Stimulated activated CD8-positive, alpha-beta memory T cell treated with anti-CD3 and anti-CD28 coated beads, Interleukin-12 subunit alpha, Interleukin-12 subunit beta, amount 100 ng/mL, for 4 hours (primary cell): ENCODE measurements at places on chromosomes 6 and 20.

- DNase-seq, result no peak
Observed at GRCh38 chr6:90347411-90347851, 50.8 kb upstream of the BACH2 start.

DNA sequence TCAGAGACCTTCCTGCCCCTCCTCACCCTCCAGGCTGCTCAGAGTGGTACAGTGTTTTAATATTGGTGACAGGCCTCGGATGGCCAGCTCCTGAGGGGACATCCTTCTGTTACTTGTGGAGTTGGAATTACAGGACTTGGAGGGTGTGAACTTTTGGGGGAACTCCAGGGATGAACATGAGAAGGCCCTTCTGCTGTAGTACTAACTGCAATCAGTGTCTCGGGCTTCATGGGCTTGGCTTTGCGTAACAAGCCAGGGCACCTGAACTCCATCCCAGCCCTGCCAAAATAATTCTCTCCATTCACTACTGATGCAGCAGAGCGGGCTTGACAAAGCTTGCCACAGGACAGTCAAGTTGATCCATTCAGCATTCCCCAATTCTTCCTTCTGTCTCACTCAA is 28.6 kb downstream of the SLC22A23 start:
- DNase-seq, result no peak

DNA sequence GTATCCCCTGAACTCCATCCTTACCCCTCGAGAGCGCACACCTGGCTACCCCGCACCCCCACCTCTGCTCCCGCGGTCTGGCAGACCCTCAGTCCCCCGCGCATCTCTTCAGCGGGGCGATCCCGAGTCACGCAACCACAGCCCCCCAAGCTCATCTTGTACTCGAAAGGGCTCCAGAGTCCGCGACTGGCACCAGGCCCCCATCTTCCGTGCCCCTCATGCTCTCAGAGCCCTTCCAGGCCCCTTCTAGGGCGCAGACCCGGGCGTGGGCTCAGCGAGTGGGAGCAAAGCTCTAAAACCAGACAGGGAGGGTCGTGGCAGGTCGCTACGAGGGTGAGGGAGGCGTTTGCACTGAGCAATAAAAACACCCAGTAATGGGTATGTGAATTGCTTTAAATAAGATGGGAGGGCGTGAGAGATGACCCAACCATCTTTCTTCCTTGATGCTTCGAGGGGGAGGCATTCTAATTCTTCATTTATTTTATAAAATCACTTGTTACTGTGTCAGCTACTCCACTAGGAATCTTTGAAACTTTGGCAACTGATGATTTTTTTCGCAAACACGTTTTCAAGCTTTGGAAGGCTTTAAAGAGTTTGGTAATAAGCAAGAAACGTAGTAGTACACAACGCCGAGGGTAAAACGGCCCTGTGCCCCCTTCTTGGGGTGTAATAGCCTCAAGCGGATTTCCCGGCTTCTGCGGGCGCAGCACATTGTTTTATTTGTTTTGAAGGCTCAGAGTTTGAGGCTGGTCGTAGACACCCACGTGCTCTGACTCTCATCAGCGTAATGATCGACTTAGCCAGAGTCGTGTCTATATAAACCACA is 42.6 kb upstream of the SUPT3H start:
- peak; percentile 33 for DNase-seq

GRCh38 chr6:33633462-33634158 is 12.5 kb downstream of the ITPR3 start:
- DNase-seq, result peak; percentile 59

DNA sequence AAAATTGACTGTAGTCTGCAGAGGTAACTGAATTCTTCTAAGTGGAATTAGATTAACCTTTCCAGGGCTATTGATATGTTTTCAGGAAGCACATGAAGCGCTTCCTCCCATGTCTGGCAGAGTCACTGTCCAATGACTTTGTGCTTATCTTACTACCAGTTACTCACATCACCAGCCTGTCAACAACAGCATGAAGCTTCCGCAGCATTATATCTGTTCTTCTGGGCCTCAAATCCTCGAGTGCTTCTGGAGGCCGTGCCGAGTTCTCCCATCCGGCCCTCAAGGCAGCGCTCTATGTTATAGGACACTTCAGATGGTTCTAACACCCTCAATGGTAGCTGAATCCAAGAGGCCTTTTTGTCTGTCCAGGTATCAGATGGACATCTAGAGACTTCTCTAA is 33.2 kb downstream of the PSMG4 start:
- DNase-seq, result no peak

DNA sequence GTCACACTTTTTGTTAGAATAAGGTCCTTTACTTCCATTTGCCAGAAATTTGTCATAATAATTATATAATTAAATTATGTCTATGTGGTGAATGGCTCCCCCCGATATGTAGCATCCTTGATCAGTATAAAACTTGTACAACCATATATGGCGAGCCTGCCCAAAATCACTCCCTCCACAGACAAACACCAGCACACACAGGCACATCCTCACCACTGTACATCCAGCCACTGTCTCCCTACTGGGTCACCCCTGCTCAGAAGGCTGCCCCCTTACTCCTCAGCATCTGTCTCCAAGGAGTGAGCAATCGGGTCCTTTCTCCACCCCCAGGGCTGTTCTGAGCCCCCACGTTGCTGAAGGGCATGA is 87.0 kb upstream of the MYL9 start:
- no peak for DNase-seq

DNA sequence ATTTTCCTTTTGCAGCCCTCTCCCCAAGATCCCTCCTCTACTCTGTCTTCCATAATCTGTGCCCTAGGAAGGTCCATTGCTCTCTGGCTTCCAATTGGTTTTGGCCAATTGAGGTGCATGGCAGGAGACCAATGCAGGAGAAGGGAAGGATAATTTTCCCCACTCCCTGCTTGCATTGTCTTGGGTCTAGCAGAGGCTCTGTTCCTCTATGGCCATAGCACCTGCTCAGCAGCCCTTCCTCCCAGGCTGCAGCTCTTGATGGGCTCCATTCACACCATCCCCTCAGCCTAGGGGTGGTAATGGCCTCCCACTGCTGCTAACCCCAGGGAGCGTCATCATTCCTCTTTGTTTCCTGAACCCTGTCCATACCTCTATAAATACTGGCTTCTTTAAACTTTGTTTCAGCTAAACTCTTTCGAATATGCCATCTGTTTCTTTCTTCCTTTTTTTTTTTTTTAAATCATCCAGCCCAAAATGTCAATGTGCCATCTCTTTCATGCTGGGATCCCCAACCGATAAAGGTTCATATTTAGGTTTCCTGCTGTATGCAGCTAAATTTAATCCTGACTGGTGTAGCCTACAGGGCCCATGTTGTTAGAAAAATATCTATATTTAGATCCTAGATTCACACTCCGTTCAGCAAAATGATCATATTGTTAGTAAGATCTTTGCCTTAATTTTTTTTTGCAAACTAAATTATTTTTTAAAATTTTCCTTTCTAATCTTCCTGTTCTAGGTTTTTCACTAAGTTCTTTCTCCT is 63.8 kb downstream of the HECA start:
- no peak for DNase-seq

- DNase-seq, result no peak
Observed at GRCh38 chr6:105894556-105894955, 191.6 kb upstream of the PRDM1 start.
